ENCODE measurements at places on chromosomes 13 and 19. TPM values are rescaled to one million over a fixed set of nuclear protein-coding genes. Genes with fewer than 3 reads are reported as not detected.
A peak's percentile ranks its signal among the peaks of the same experiment; 100 is the strongest.

DNA sequence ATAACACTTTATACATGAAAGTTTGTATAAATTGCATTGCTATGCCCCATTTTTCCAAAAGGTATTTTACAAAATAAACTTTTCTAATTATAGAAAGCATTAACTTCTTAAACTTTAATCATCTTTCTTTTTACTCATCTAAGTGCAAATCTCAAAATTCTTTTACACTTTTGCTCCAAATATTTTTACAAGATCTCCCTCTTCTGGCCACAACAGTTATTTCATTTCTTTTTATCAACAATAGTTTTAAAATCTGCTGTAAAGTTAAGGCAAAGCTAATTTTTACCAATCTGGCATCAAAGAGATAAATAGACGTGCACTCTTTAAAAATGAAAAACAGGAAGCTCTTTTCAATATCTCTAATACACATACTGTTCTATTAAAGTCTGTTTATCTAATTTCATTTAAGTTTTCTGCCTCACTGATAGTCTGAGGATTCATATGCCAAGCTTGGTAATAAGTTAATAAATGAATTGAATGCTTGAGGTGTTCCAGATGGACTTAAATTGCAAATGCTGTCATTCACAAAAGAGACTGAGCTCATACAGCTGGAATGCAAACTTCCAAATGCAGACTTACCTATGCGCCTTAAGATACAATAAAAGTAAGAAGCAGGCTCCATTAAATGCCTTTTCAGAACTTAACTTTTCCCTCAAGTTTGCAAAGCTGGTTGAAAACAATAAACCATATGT lies 583.0 kb upstream of the ATXN8OS start:
- no peak overlapping the region for H3K27ac ChIP-seq
- H3K27me3 ChIP-seq: no peaks in the 10 kb centered on the region

GRCh38 chr19:1132552-1133383 lies 29.0 kb downstream of the GPX4 start:
- no peaks in the 10 kb centered on the region for H3K36me3 ChIP-seq
- DNase-seq: no peak
- peaks cover 19% of the 10 kb centered on the region for H3K4me1 ChIP-seq
- H3K27me3 ChIP-seq: no peaks in the 10 kb centered on the region
- H3K4me3 ChIP-seq: peak overlapping the region; percentile 84

DNA sequence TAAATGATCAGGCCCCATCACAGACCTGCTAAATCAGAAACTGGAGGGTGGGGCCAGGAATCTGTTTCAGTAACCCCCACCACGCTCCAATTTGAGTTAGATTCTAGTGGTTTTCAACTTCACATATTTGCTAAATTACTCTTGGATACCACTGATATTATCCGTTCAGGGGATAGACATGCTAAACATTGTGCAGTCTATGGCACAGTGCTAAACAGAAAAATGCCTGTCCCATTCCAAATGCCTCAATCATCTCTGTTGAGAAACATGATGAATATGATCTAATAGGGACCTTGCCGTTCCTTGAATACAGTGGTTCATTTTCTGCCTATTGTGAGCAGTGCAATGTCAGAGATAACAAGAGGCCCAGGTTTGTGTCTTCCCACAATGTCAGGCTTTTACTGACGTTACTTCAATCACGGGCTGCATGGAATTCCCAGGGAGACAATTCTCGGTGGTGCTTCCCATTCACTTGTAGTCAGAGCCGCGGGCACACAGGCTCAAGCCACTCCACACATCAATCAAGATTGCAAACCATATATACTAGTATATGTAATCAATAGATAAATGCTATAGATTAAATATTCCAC lies 52.7 kb downstream of the MYO16 start:
- no peaks in the 10 kb centered on the region for H3K4me1 ChIP-seq
- H3K27me3 ChIP-seq: no peaks in the 10 kb centered on the region
- H3K4me3 ChIP-seq: no peak overlapping the region
- H3K27ac ChIP-seq: no peak overlapping the region

DNA sequence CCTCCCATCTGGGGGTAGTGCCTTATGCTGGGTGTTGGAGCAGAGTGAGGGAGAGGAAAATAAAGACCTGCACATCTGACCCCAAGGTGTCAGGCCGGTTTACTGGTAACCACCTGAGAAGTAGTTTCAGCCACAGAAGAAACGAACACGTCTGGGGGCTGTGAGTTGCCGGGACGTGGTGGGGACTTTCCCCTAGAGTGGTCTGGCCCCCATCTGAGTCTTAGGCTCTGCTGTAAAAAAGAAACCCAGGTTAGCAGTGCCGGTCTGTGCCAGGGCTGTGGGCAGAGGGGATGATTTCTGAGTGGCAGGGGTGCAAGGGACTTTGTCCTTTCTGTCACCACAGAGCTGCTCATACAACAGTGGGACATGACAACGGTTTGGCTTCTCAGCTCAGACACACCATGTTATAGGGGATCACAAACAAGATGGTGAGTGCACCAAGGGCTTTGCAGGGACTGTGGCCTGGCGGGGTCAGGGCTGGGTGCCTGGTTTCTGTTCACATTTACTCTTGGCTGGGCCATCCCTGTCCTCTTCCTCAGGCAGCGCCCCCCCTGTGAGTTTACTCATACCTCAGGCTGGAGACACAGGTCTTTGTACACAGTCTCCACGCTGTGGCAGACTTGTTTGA lies 9.0 kb downstream of the GCDH start:
- H3K36me3 ChIP-seq: no peaks in the 10 kb centered on the region
- H3K27me3 ChIP-seq: no peaks in the 10 kb centered on the region
- no peak overlapping the region for H3K4me3 ChIP-seq
- no peak overlapping the region for H3K27ac ChIP-seq
- no peak for DNase-seq

Gene GJB2
- total RNA-seq: 0.11 TPM

Gene CBY2
- not detected for total RNA-seq
